ENCODE measurements at places on chromosomes 6 and 20.

DNA sequence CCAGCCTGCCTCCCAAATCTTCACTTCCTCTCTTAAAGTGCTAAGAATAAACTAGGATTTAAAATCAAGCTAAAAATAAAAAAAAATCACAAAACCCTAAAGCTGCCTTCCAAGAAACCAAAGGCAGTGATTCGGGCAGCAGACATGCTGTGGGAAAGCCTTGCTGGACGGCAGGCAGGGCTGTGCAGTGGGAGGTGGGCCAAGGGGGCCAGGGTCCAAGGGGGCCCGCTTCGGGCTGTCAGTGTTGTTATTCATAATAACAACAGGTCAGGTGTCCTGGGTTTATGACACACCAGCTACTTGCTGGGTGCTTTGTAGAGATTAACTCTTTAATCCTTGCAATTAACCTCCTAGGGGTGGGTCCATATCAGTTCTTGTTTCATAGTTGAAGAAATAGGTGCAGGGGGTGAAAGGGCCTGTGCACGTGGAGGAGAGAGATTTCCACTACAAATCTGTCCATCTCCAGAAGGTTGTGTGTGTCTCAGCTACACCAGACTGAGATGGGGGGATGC lies 40.4 kb downstream of the CD40 start:
- DNase-seq = no peak

- DNase-seq = peak; percentile 11
Observed at GRCh38 chr6:41371461-41371991, 36.1 kb downstream of the NCR2 start.

GRCh38 chr6:113763311-113763766 lies 93.8 kb upstream of the MARCKS start:
- peak; percentile 79 for DNase-seq

DNA sequence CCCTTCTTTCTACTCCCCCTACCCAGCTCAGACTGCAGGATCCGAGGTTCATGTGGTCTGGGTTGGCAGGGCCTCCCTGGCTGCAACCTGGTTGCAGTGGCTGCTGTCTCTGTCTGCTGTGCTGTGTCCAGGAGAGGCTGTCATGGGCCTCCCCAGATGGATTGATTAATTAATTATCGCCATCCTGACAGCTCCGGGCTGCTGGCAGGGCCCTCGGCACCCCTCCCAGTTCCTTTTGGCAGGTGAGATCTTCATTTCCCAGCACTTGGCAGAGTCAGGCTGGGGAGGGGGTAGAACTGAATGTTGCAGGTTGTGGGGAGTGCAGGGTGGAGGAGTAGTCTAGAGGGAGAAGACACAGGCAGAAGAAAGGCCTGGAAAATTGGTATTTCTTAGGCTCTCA lies 56.7 kb upstream of the ZFAND3 start:
- DNase-seq = no peak

DNA sequence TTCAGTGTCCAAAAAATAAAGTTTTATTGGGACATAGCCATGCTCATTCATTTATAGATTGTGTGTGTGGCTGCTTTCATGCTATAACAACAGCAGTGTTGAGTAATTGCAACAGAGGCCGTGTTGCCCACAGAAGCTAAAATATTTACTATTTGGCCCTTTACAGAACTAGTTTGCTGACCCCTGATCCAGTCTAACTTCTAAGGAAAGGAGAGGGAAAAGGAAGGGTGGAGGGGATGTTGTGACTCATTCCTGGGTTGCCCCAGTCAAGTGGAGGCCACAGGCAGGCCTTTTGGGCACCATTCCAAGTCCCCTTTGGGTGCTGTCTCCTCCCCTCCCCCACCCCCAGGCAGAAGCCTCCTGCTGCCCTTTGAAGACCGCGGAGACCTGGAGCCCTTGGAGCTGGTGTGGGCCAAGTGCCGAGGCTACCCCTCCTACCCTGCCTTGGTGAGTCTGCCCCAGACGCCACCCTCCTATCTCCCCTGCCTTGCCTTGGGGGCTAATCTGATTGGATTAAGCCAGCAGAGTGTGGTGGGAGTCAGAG lies 28.4 kb downstream of the BRPF3 start:
- DNase-seq = no peak

- DNase-seq = peak; percentile 29
Observed at GRCh38 chr6:2196079-2196679, 49.2 kb downstream of the GMDS start.

DNA sequence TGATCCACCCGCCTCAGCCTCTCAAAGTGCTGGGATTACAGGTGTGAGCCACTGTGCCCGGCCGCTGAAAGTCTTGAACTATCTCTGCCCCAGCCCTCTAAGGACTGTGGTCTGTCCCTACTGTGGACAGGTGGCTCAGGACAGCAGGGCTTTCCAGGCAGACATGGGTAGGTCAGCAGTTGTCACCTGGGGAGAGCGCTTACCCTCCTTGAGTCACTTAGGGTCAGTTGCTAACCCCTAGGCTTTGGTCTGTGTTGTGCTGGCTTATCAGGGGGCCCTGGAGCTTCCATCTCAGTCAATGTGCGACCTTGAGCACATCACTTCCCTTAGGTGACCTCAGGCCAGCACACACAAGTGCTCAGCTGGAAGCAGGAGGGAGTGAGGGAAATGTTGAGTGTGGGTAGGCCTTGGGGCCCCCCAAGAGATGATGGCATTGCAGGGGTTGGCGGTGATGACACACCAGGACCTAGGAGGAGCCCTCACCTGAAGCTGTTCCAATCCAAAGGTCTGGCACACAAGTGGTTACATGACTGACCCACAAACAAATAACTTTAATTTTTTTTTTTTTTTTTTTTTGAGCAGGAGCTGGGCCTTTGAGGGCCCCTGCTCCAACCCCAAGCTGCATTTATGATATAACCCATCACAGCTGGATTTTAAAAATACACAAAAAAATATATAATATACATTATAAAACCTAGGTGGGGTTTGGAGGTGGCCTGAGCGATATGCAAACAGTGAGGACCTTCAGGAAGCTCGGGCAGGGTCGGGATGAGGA lies 5.1 kb downstream of the RPL10A start:
- no peak for DNase-seq

GRCh38 chr6:42158011-42158410 lies 15.2 kb upstream of the GUCA1A start:
- peak; percentile 58 for DNase-seq

DNA sequence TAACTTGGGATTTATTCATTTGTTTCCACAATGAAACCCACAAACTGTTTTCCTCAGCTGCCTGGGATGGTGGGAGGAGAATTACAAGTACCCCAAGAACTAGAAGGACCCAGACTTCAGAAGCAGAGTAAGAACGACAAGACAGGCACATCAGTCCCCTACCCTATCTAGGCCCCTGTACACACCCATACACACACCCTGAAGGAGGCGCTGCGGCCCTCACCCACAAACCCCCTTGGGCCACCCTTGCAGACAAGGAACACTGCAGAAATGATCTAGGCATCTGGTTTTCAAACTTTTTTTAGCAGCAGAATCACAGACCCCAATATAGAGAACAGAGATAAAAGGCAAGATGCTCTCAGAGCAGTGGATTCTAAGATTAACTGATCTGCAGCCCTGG lies 55.0 kb downstream of the TRERF1 start:
- DNase-seq = no peak

DNA sequence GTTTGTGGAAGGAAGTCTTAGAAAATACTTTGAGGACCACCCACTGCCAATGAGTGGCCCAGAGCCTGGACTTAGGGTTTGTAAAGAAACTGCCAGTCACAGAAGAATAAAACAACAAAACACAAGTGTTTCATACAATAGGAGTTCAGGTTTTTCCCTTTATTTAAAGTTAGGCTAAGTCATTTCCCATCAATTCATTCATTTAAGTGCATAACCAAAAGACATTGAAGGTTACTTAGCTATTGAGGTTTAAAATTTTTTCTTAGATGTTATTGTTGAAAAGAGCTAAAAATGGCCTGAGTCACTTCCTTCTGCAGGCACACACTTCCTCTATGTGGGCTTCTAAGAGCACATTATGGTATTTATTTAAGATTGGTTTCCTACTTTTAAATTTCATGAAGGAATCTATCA lies 54.2 kb downstream of the ARMC2 start:
- no peak for DNase-seq

DNA sequence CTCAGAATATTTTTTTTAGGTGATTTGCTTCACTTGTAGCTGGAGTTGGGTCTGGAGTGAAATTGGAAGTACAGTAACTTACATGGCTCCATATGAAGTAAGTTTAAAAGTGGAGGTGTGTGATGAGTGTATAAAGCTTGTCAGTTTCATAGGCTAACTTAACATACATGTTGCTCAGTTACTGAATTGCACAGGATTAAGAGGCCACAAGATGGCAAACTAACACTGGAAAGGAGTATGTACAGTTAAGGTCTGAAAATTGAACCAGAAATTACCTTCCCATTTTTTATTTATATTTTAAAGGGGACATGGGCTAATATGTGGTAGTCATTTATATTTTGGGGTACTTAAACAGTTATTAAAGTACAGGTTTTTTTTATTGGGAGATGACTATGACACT lies 45.3 kb upstream of the SMIM8 start:
- DNase-seq = peak; percentile 22

DNA sequence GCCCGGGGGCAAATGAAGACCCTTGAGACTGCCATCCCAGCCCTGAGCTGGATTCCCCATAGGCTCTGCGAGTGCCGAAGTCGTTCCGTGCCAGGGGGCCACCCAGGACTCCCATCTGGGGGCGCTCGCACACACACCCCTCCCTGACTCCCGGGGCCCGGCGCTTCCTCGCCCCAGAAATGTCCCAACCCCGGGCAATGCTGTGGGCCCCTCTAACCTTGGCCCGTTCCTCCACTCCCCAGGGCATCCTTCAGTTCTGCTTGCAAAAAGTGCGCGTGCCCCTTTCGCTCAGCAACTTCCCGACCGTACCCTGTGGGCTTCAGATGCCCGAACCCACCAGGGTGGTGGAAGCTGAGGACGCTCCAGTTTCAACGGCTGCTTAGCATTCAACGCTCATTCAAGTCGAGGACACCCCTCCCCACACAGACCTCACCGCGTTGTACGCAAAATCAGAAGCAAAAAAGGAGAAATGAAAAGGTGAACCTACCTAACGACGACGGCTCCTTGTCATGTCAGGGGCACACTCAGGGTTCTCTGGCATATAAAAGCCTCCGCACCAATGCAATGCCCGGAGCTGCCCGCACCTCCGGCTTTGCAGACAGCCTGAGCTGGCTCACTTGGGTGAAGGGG lies 25.3 kb downstream of the RIPOR2 start:
- DNase-seq = peak; percentile 9

- DNase-seq = no peak
Observed at GRCh38 chr20:34637245-34638038, 39.5 kb downstream of the PIGU start.

DNA sequence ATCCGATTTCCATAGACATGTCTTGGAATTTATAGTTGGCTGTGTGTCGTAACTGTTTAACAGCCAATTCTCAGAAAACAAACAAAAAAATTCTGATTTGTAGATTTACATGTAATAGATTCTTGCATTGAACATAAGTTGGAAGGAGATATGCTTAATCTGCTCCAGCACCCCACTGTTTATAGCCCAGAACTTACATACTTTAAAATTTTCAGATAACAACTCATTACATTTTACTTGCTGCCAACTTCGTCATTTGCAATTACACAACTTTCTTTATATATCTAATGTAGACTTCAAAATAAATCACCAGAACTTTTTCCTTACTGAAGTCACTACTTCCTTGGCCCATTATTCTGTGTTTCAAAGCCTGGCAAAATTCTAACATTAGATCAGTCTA lies 472.3 kb upstream of the EYS start:
- DNase-seq = no peak

DNA sequence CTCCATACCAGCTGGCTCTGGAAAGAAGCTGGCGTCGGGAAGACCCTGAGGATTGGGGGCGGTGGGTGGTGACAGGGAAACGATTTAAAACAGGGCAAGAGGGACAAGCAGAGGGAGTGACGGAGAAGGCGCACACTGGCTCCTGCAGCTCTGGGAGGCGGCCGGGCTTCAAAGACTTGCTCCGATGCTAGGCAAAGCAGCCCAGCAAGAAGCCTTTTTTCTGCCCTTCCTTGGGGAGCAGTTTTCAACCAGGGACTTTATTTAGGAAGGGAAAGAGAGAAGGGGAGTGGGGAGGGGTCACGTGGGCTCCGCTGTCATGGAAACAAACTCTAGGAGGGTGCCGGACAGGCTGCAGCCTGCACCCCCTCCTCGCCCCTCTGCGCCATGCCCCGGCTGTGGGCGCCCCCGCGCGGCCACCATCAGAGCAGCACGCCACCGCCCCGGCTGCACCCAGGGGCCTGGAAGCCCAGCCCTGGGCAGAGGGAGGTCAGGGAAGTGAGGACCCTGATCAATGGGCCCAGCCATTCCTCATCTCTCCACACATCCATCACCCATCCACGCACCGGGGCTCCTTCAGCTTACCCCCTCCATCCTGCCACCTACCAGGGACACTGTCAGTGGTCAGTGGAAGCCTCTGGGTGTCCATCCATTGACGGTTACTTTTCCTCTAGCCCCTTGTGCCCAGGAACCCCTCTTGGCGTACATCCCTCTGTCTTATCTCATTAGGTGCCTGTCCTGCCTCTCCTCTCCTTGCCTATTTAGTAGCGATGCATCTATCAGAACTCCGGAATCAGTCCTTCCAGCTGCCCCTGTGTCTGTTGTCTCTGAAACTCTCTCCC lies 66.6 kb upstream of the CCDC167 start:
- DNase-seq = no peak

DNA sequence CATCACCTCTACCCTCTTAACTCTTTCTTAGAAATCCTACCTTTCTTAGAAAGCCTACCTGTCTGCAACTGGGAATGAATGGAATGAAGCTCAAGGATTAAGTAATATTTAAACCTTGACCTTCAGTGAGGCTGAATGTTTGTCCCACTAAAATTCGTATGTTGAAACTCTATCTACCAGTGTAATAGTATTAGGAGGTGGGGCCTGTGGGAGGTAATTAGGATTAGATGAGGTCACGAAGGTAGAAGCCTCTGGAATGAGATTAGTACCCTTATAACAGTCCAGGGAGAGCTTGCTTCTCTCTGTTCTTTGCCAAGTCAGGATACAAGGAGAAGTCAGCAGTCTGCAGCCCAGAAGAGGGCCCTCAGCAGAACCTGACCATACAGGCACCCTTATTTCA lies 158.0 kb downstream of the TENT5A start:
- DNase-seq = no peak

DNA sequence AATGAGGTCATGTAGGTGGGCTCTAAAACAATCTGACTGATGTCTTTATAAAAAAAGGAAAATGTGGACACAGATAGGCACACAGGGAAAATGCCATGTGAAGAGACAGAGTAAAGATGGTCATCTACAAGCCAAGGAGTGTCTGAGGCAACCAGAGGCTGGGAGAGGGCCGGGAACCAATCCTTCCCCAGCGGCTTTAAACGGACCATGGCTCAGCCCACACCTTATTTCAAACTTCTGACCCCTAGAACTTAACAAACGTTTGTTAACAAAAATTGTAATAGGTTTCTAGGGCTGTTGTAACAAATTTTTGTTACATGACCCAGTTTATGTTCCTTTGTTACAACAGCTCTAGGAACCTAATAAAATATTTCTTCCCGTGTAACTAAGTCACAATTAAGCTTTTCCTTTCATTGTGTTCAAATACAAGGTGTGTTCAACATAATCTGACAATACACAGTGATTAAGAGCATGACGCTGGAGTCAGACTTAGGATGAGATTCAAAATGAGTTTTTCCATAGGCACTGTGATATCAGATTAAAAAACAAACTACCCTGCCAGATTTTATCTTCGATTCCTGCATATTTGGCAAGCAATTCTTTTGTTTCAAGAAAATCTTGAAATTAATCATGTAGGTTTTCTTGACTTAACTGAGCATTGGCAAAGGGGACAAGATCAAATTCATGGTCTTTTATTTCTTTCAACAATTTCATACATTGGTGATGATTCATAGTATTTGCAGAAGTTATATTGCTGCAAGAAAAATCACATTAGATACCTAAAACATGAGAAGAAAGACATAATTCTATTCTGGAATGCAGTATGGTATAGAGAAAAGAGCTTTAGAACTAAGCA lies 169.5 kb upstream of the RIPOR2 start:
- no peak for DNase-seq

Measured in foreskin keratinocyte (primary cell).